DND-41 (cell line): ENCODE measurements at places on chromosomes 1 and 21.

GRCh38 chr1:24203404-24203803 is 16.3 kb upstream of the IFNLR1 start:
- no peak for DNase-seq

GRCh38 chr1:28264897-28265296 is 5.6 kb downstream of the SESN2 start:
- DNase-seq = no peak

DNA sequence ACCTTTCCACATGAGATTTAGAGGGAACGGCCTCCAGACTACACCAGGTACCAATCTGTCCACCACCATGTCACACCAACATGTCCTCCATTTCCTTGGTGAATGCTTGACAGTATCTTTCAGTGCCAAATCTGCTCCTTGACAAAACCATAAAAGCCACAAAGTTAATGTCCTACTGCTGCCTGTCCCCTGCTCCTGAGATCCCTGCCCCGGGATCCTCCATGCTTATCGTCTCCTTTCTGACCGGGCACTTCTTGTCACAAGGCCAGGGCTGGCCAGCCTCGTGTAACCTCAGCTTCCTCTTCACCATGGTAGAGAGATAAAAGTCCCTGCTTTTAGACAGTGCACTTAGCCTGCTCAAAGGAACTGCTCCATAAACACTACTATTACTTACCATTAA is 136.2 kb downstream of the NAV1 start:
- no peak for DNase-seq

GRCh38 chr1:174344162-174344561 is 103.6 kb upstream of the GPR52 start:
- DNase-seq = no peak

- DNase-seq = peak; percentile 26
These were observed 858 bp upstream of the SUSD4 start for GRCh38 chr1:223364685-223365382.

DNA sequence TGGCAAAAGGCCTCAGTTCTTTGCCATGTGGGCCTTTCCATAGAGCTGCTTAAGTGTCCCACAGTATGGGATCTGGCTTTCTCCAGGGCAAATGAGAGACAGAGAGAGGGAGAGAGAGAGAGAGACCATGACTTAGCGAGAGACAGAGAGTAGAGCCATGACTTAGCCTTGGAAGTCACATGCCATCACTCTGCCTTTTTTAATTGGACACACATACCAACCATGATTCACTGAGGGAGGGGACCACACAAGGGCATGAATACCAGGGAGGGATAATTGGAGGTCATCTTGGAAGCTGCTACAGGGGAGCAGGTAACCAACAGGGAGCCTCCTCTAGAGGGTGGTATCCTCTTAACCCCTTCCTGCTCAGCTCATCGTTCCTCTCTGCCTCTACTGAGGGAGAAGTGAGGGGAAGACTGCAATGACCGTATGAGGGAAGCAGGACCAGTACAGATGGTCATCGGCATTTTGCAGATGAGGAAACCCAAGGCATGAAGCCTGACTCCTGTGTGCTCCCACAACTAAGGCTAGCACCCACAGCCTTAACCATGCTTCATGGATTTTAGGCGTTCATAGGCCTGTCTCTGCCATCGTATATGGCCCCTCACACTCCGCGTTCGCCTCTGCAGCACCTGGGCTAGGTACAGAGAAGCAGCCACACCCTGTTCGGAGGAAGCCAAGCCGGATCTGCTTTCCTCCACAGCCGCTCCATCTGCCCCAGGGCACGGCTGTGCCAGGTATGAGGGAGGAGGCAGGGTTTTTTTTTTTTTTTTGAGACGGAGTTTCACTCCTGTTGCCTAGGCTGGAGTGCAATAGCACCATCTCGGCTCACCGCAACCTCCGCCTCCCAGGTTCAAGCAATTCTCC is 38.6 kb downstream of the MEF2D start:
- no peak for DNase-seq

GRCh38 chr1:56374026-56374974 is 205.1 kb downstream of the PLPP3 start:
- DNase-seq = no peak

DNA sequence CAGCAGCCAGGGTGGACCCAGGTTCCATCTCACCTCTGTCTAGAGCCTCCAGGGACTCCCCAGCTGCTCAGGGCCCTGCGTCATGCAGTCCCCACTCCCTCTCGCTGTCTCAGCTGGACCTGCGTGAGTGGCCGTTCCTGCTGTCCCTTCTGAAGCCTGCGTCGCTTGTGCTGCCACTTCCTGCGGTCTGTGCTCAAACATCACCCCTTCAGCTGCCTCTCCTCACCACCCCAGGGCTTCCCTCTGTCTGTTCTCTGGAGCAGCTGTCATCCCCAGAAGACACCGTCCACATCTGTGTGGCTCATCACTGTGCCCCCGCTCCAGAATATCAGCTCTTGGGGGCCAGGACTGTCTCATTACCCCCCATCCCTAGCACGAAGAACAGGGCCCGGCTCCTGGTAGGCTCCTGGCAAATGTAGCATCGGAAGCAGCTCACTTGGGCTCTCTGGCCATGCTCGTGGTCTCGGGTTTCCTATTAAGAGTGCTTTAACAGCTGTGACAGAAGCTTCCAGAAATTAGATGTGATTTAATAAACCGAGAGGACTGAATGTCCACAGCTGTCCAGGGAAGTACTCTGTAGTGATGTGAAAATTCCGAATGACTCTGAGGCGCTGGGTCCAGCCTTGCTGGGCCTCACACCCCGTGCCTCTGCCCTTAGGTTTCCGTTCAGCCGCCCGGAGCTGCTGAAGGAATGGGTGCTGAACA is 3.3 kb downstream of the THAP3 start:
- no peak for DNase-seq

DNA sequence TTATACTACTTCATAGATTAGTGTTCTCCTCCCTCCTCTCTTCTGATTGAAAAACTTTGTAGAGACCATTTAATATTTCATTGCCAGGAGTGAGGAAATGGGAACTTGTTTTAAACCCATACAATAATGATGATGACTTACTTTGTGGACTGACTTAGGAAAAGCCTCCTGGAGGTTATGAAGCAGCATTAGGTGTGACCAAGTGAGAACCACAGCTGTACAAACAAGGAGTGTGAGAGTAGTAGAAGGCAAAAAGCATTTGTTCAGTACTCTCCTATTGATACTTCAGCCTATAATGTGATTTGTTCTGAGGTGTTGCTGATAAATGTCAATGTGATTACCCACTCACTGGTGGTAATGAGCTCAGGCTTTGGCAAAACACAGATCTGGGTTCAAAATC is 8.4 kb downstream of the TIPRL start:
- no peak for DNase-seq

DNA sequence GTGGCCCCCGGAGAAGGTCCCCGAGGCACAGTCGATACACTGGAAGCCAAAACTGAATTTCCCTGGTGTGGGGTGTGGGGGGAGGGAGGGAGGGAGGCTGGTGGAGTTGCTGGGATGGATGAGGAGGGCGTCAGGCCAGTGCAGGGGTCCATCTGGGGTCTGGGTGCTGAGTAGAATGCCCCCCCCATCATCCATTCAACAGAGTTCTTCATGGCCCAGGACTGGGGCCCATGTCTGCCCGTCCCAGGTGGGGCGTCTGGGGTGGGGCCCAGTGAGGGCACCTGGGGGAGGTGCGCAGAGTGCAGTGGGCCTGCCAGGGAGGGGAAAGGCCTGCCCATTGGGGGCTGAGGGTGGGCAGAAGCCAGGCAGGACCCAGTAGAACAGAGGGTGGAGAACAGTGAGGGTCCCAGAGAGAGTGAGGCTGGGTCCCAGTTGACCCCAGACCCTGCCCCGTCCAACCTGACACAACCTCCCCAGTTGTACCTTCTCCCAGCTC is 1.9 kb downstream of the TNFRSF18 start:
- no peak for DNase-seq

- no peak for DNase-seq
These were observed 435.9 kb downstream of the KIF26B start for GRCh38 chr1:245590726-245591125.

- DNase-seq = no peak
These were observed 346.7 kb downstream of the NUF2 start for GRCh38 chr1:163668472-163668871.

- no peak for DNase-seq
These were observed 20.9 kb upstream of the GORAB start for GRCh38 chr1:170511038-170511437.

DNA sequence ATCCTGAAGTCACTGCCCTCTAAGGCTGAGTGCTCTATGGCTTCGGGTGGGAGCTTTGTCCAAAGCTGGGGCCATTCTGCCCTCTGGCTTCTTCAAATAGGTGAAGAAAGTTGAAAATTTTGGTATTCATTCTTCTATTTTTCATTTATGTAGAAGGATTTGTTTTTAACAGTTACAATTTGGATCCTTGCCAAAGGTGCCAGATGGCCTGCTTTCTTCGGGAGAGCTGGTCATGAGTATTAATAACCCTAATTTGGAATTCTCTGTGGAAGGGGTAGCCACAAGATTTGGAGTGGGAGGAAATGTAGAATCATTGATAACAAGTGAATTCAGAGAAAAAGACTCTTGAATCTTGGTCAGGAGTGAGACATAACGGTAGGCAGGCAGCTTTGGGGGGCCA is 370.4 kb upstream of the ST6GALNAC5 start:
- no peak for DNase-seq

DNA sequence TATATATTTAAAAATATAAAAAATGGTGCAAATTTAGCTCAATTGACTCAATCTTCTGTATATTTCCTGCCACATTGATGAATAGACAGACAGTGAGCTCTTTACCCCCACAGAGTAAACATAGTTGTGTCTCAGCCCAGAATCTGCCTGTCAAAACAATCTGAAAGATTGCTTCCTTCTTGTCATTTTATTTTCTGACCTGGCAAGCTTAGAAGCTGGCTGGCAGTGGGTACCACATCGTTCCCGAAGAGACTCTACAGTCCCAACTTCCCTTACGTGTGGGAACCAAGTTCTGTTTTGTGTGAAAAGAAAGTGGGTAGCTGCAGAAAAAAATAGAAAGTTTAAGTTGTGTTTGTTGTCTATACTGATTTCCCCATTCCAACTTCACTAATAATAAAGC is 629.3 kb upstream of the NEGR1 start:
- no peak for DNase-seq

DNA sequence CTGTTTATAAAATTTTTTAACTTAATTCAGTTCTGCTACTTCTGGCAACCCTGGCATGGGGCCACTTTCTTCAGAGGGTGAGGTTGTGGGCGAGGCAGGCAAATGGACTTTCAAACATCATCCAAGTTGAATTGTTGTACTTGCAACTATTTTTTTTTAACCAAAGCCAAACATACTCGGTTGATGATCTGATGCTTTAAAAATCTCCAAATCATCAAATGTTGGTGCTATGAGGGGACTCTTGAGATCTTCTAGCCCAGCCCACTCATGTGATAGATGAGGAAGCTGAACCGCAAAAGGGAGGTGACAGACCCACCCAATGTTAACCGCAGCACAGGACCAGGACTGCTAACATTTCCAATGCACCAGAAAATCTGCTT is 6.7 kb downstream of the SLC1A7 start:
- DNase-seq = no peak
